ENCODE measurements at places on chromosomes 2 and 18.

GRCh38 chr18:47987388-47987699, 56.9 kb upstream of the SMAD2 start:
- no peak for DNase-seq

DNA sequence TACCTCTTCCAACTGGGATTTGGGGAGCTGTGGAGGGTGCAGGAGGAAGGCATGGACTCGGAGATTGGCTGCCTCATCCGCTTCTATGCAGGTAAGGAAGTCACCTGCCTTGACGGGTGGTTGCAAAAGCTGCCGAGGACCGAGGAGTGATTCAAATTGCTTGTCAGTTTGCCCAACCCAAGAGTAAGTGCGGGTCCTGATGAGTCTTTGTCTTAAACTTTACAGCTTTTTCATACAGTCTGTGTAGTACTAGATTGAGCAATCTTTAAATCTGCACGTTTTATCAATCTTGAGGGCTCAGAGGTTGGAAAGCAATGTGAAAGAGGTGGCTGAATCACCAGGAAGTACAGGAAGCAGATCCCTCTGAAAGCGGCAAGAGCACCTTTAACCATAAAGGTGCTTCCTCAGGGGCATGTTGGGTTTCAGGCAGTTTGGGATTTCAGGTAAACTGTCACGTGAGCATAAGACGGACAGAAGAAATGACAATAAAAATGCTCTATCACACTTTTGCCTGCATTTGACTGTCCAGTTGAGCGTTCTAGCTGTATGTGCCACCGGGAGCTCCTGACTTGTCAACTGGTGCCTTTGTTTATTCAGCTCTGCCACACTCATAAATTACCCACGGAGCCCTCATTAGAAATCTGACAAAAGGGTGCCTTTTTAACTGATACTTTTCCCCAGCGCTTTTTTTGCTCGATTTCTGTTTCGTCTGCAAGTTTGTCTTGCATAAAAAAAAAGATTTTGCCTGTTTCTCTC, 2.0 kb downstream of the PHLPP1 start:
- no peak for DNase-seq

DNA sequence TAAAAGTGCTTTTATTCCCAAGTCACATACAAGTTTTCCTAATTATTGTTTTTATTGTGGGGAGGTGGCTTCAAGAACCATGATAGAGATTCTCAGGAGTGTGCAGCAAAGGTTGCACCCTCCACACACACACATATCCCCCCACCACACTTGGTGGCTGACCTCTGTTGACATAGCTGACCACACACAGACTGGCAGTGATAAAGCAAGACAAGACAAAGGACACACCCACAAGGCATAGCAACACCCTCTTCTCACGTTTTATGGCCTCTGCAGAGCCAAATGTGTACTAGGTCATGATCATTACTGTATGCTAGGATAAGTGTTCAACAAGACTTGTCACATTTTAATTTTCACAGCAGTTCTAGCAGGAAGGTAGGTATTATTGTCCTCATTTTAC, 143.0 kb upstream of the EPC2 start:
- DNase-seq = no peak

DNA sequence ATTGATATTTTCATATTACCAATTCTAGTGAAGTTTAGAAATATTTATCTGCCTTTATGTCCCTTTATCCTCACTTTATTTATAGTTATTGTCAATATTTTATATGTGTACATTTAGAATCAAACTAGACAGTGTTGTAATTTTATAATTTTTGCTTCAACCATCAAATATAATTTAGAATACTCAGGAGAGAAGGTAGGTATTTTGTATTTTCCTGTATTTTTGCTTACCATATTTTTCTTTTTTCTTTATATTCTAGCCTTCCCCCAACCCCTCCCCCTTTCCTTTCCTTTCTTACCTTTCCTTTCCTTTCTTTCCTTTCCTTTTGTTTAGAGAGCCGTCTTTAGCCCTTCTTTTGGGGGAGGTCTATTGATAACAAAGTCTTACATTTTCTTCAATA, 140.2 kb downstream of the LRRTM1 start:
- DNase-seq = no peak

GRCh38 chr18:46184727-46185126, 80.5 kb downstream of the HAUS1 start:
- no peak for DNase-seq

- no peak for DNase-seq
These were observed 822 bp downstream of the GDF7 start for GRCh38 chr2:20667531-20668401.

GRCh38 chr2:42140496-42140895, 28.7 kb upstream of the EML4 start:
- DNase-seq = no peak

- no peak for DNase-seq
These were observed 164.1 kb downstream of the KLHL29 start for GRCh38 chr2:23549051-23549450.

GRCh38 chr2:40543381-40543780, 91.5 kb upstream of the SLC8A1 start:
- no peak for DNase-seq

- DNase-seq = no peak
These were observed 64.0 kb downstream of the RTN4 start for GRCh38 chr2:54986264-54986663.

DNA sequence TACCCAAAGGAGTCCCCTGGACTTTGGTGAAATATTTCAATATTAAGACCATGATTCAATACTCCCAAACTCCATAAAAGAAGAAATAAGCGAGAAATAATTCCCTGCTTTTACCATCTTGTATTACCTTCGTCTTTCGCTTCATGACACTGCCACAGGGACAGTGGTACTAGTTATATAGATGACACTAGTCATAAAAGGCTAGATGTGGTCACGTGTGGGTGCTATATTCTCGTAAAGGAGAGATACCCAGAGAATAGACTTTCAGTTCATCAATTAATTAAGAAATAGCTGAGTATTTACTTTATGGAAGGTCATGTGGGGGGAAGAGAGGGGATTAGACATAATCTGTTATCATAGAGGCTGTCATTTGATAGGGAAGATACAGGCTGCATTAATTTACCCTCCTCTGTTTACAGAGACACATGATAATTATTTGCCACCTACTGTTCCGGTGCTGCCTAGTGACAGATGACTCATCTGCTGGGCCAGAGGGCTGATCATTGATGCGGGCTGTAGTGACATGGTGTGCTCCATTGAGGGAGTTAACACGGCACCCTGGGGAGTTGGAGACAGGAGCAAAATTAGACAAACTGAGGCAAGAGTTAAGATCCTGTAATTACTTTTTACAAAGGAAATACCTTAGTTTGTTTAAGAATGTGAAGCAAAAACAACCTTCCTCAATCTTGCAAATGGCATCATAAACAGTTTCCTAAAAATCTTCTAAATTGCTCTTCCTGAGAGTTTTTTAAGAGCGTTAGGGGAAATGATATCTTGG, 78.2 kb upstream of the ITGB6 start:
- no peak for DNase-seq

- no peak for DNase-seq
These were observed 1.9 kb upstream of the ST3GAL5 start for GRCh38 chr2:85890522-85891176.

GRCh38 chr2:232321156-232321816, 57.3 kb upstream of the ALPP start:
- DNase-seq = no peak

- DNase-seq = no peak
These were observed 48.4 kb downstream of the TANK start for GRCh38 chr2:161208527-161209139.

GRCh38 chr18:8858888-8859511, 153.6 kb downstream of the MTCL1 start:
- DNase-seq = no peak

DNA sequence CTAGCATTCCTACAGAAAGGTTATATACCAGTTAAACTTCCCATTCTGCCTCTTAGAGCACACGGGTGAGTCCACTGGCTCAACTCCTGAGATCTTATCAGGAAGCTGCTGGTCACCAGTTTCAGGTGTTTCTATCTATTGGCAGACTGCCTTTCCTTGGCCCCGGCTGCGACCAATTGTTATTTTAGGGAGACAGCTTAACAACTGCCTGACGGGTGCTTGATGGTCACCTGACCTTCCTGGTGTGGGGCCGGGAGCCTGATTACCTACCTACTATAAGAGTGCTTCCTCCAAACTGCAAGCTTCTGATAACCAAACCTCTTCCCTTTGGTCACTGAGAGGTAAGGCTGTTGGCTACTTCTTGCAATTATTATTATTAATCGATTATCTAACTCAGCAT, 122.1 kb upstream of the XIRP2 start:
- no peak for DNase-seq

GRCh38 chr2:206935991-206936842, 3.1 kb upstream of the CPO start:
- DNase-seq = no peak

DNA sequence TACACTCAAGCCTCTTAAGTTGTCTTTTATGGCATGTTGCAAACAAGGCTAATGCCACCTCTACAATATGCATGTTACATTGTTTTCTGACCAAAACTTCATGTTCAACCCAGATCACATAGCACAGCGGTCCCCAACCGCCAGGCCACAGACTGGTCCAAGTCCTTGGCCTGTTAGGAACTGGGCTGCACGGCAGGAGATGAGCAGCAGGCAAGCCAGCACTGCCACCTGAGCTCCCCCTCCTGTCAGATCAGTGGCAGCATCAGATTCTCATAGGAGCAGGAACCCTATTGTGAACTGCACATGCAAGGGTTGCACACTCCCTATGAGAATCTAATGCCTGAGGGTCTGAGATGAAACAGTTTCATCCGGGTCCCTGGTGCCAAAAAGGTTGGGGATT, 324.8 kb upstream of the CHAC2 start:
- no peak for DNase-seq

GRCh38 chr2:22483036-22483435, 901.9 kb upstream of the KLHL29 start:
- DNase-seq = no peak

DNA sequence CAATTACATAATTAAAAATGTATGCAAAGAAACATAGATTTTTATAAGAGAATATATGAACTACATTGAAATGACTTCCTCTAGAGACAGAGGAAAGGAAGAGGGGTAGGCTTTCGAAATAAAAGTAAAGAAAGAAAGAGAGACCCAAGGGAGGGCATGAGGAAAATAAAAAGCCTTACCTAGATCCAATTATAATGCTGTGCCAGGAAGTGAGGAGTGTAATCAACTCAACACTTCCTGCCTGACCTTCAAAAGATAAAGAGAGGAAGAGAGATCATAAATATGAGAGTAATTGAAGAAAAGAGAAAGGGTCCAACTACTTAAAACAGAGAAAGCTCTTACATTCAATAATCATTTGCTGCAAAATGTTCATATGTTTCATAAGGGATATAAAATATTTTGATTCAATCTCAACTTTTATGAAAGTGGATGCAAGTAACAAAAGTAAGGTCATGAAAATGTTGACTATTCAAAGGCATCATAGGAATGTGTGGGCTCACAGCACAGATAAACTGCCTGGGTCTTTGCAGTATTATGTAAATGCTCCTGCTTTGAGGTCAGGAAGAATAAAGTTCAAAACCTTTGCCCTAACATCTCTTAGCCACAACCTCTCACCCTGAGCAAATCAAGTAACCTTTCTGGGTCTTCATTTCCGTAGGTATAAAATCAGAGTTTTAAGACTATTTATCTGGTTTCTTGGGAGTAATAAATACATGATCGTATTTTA, 1237.7 kb downstream of the LRP1B start:
- no peak for DNase-seq

DNA sequence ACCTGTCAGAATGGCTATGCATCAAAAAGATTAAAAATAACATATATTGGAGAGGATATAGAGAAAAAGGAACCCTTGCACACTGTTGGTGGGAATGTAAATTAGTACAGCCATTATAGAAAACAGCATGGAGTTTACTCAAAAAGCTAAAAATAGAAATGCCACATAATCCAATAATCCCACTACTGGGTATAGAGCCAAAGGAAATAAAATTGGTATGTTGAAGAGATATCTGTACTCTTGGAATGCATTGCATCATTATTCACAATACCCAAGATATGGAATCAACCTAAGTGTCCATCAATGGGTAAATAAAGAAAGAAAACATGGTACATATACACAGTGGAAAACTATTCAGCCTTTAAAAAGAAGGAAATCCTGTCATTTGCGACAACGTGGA, 77.2 kb downstream of the C1D start:
- no peak for DNase-seq

DNA sequence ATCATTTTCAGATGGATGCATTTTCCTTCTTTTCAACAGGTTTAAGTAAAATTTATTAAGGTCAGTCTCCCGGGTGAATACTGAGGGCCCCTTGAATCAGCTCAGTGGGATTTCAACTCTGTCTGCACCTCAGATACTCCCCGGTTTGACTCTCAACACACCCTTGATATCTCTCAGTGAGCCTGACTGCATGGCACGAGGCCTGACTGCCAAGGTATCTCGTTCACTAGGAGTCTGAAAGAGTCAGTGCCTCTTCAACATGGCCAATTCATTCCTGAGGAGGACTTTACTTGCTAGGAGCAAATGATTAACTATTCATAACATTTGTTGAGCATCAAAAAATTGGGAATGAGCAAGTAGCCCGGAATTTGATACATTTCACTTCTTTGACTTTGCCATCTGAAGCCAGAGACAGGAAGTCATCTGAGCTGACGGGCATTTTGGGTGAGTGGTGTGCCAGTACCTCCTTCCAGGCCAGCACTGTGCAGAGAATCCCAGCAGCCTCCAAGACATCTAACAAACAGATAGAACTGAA, 81.0 kb downstream of the VAPA start:
- DNase-seq = no peak

- DNase-seq = no peak
These were observed 507.6 kb downstream of the SUCLG1 start for GRCh38 chr2:83951378-83951947.

GRCh38 chr2:6159606-6160005, 467.4 kb downstream of the SOX11 start:
- no peak for DNase-seq

DNA sequence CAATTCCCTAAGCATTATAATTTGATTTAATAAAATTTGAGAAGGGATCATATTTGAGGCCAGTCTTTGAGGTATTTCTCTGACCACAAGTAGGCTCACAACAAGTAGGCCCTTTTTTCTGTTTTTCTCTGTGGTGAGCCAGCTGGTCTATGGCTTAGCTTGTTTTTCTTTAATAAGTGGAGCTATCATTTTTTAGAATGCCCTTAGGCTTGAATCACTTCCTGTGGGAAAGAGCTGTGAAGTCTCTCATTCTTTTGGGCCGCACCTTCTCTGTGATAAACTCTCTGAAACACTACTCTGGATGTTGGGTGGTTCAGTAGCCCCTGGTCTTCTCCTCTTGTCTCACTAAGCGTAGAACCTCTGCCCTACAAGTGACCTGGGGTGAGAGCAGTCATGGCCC, 235.9 kb downstream of the SUCLG1 start:
- no peak for DNase-seq

DNA sequence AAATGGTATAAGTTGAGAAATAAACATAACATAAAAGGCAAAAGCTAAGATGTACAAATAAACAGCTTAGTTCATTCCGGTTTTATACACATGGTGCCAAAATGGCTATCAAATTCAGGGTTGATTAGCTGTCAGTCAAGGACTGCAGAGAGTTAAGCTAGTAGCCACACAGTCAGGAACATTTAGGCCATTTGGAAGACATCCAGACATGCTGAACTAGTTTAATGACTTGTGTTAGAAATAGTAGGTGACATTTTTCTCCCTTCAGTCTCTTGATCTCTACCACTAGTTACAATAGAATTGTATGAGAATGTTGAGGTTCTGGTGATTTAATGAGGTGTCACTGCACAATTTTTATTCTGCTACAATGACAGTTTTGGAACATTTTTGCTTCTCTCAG, 394.4 kb upstream of the SPHKAP start:
- DNase-seq = no peak

- DNase-seq = no peak
These were observed 188.9 kb upstream of the FAM98A start for GRCh38 chr2:33788044-33788443.

Measured in stimulated activated CD8-positive, alpha-beta memory T cell treated with anti-CD3 and anti-CD28 coated beads, Interleukin-12 subunit alpha, Interleukin-12 subunit beta, amount 100 ng/mL, for 4 hours (primary cell).